HTR-8/SVneo (cell line): ENCODE measurements at places on chromosomes 11 and 22.

GRCh38 chr11:125257190-125257579 is 92.6 kb downstream of the PKNOX2 start:
- no peak for DNase-seq

DNA sequence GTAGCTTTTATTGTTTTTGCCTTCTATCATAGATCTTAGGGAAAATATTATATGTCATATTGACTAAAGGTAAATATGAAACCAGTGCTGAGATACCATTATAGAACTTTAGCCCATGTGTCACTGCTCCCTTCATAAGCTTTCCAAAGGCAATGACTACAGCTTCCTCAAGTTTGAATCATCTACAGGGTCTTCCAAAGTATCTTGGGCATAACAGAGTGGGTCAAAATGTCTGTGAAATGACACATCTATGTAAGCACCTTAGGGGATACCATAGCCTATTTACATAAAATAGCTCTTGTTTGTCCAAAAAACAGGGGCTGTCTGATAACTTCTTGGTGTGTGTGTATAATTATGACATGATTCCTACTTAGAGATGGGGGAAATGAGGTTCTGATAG is 52.5 kb downstream of the RELT start:
- no peak for DNase-seq

- DNase-seq, result no peak
Measured at GRCh38 chr11:70328556-70328955, 58.1 kb downstream of the PPFIA1 start.

- DNase-seq, result no peak
Measured at GRCh38 chr11:13680501-13681264, 12.2 kb downstream of the FAR1 start.

DNA sequence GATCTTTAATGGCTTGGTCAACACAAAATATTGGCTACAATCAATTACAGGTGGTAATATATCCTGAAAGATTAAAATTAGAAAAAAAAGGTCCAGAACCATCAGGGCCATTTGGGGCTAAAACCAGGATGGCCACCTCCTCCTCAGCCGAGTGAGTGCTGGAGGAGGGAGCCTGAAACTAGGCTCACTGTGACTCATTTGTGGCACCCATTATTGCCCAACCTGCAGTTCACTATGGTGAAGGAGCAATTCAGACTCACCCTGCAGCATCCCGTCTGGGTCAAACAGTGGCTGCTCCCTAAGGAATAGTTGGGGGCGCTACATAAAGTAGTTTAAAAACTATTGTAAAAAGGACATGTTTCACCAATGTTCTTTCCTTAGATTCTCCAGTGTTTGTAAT is 60.7 kb downstream of the GLYATL1 start:
- no peak for DNase-seq

GRCh38 chr11:120928627-120929026 is 95.3 kb upstream of the TBCEL start:
- no peak for DNase-seq

DNA sequence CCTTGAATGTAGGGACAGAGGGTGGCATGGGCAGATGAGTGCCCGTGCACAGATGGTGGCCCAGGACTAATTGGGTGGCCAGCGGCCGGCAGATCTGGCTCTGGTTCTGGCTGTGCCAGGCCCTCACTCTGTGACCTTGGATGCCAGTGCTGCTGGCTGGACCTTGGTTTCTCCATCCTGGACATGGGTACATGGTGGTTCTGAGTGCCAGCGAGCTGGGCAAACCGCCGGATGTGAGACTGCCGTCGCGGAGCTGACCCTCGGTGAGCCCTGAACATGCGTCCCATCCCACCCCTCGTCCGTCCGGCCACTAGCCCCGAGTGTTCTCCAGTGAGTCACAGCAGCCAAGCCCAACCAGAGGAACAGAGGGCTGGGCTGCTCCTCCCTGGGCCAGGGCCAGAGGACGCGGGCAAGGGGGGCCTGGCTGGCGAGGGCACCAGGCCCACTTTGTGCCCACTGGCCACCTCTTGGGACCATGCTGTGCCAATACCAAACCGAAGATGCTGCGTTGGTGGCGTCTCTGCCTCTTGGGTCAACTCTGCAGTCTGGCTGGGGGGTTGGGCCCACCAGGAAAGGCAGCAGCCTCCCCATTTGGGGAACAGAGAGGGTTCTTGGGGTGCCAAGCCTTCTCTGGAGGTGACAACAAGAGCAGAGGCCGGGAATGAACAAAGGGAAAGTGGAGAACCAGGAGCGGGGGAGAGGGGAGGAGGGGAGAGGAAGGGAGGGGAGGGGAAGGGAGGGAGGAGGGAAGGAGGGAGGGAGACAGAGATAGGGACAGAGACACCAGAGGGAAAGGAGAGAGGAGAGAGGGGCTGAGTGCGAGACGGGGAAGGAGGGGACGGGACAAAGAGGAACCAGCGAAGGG is 10.7 kb downstream of the LSP1 start:
- peak; percentile 39 for DNase-seq

DNA sequence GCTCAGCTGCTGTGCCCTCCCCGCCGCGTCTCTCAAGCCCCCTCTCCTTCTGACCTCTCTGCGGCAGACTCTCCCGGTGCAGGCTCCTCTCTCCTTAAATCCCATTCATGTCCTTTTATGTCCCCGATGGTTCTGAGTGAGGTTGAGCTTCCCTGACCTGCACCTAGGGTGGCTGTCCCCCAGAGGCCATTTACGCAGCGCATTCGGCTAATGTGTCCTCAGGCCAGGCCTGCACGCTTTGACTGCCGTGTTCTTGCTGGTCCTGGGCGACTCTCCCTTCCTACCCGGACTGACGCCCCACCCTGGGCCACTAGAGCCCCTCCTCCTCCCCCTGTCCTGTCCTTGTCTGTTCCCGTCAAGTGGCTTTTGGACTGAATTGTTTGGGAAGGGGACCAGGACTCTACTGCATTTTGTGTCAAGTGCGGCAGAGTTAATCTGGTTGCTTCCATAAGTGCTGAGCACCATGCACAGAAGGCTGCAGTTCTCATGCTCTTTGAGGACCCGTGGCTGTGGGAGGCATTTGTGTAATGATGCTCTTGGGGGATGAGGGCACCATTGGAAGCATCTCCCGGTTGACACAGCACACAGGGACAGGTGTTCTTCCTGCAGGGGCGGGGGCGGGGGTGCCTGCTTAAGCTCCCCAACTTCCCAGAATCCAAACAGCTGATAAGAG is 37.1 kb downstream of the IGHMBP2 start:
- no peak for DNase-seq

DNA sequence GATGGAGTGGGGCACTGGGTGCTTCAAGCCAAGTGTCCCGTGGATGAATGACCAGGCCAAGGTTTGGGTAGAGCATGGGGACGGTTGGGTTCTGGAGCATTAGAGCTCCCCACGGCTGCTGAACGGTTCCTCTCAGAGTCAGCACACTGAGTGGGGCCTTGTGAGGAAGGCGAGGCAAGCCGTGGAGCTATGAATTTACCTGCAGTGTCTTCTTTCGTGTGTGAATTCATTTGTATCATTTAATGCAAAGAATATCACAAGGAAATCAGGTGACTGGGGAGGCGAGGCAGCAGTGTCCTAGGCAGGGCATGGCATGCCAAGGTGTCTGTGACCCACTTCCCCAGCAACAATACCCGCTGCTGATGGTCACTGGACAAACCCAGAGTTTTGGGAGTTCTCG is 343.5 kb upstream of the B3GAT1 start:
- no peak for DNase-seq

GRCh38 chr11:86676010-86676409 is 3.6 kb upstream of the ME3 start:
- DNase-seq, result no peak

DNA sequence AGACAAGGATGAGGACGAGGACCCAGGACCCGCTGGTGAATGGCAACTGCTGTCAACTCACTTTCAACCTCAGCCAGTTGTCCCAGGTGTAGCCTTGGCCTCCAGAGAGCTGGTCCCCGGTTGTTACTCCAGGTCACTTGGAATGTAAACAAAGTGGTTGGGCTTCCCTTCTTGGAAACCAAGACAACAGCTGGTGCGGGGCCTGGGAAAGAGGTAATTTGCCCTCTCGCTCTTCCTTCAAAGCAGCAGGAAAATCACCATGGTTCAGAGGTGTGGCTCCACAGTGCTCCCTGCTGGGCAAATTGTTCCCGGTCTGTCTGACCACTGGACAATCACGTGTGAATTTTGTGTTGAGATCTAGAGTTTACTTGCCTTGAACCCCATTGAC is 15.0 kb downstream of the SLC1A2 start:
- DNase-seq, result peak; percentile 28

DNA sequence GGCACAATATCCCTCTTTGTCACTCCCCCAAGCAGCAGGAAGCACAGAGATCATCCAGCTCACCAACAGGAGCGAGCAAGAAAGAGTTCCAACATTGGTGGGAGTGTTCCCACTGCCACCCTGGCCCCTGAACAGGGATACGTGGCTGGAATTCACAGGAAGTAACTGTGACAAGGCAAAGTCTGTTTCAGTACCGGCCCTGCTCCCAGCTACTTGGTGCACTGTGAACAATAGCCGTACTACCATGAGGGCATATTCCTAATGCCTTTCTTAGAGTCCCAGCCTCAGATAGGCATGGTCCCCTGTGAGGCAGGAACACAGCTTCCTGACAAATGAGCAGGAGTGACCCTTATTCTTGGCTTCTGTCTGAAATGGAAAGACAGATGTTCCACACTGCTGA is 1.8 kb upstream of the SLC37A2 start:
- DNase-seq, result no peak

- DNase-seq, result no peak
Measured at GRCh38 chr11:58640386-58641023, 18.0 kb downstream of the CNTF start.

DNA sequence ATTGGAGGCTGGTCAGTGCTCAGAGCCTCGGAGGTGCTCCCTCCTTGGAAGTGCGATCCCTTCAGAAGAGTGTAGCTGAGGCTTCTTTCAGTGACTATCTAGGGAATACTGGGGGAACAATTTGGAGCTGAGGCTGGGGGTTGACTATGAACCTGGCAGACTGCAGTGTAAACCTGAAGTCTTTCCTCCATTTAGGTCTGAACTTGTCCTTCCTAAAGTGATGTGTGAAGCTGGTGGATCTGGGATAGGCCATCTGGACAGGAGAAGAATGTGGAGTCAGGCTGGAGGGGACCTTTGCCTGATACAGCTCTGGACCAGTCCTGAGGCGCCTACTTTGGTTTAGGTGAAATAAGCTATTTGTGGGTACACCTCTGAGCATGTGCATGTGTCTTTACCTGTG is 3.5 kb upstream of the INSC start:
- DNase-seq, result no peak

DNA sequence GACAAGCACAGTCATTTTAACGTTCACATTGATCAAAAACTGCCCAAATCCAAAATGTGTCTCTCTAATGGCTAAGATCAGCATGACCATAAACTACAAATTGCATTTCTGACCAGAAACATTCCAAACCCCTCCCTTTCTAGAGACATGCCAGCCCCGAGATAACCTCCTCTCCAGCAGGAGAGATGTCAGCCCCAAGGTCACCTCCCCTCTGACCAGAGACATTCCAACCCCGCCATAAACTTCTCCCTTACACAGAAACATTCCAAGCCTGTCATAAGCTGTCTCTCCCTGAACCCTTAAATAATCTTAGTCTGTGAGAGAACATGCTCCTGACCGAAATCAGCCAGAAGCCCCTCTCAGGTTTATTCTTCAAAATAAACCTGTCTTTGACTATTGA is 6.6 kb upstream of the EXT2 start:
- DNase-seq, result no peak

DNA sequence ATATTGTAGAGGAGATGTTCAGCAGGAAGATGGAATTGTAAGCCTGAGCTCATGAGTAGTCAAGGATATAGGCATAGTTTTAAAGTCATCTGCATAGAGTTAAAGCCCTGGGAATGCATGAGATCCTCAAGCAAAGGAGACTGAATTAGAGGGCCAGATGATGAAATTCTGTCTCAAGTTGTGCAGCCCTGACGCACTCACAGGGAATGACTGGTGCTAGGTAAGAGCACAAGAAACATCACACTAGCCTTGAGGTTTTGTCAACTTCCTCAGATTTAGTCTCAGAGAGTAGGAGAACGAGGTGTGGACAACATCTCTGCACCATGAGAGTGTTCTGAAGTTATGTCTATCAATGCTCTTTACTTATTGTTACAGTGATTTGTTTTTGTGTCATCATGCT is 5.8 kb downstream of the RAB38 start:
- no peak for DNase-seq

GRCh38 chr11:113465786-113466185 is 9.4 kb downstream of the DRD2 start:
- no peak for DNase-seq

- no peak for DNase-seq
Measured at GRCh38 chr11:118581057-118581456, 8.8 kb downstream of the ARCN1 start.

DNA sequence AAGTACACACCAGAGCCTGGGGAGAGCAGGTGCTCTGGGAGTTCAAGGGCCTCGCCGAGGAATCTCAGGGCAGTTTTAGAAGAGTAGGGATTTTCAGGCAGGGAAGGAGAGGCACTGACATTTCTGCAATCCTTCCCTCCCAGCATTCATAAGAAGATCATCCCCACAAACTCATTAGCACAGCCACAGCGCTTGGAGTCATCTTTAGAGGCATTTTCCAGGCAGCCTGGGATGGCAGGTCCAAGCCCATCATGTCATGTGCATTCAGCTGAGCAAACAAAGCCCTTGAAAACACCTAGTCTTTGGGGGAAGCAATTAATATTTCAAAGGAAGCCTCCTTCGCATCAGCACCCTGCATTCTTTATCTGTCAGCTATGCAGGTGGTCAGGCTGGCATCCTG is 43.8 kb downstream of the MAP6 start:
- no peak for DNase-seq

DNA sequence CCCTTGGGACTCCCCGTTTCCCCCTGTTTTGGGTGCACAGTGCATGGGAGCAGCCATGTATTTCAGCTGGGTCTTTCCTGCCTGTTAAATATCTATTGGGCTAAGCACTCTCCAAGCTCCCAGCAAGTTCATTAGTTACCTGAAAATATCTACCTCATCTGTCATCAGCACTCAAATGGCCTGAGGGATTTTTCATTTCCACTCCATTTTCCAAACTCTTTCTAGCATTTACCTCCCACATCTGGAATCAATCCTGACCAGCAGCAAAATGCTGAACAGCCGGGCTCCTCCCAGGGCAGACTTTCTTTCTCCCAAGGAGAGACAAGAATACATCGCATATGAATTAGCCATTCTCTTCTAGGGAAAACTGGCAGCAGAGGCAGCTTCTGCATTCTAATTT is 273.5 kb upstream of the MPPED2 start:
- no peak for DNase-seq

- DNase-seq, result peak; percentile 57
Measured at GRCh38 chr11:45110562-45110961, 35.9 kb upstream of the PRDM11 start.

- no peak for DNase-seq
Measured at GRCh38 chr11:41499429-41499828, 40.0 kb upstream of the LRRC4C start.

- no peak for DNase-seq
Measured at GRCh38 chr22:44995105-44995514, 14.7 kb downstream of the PHF21B start.
